Activated CD8-positive, alpha-beta memory T cell treated with anti-CD3 and anti-CD28 coated beads, Interleukin-2, amount 50 U/mL, for 4 hours (primary cell): ENCODE measurements at places on chromosomes 5 and 9.
A peak's percentile ranks its signal among the peaks of the same experiment; 100 is the strongest.

DNA sequence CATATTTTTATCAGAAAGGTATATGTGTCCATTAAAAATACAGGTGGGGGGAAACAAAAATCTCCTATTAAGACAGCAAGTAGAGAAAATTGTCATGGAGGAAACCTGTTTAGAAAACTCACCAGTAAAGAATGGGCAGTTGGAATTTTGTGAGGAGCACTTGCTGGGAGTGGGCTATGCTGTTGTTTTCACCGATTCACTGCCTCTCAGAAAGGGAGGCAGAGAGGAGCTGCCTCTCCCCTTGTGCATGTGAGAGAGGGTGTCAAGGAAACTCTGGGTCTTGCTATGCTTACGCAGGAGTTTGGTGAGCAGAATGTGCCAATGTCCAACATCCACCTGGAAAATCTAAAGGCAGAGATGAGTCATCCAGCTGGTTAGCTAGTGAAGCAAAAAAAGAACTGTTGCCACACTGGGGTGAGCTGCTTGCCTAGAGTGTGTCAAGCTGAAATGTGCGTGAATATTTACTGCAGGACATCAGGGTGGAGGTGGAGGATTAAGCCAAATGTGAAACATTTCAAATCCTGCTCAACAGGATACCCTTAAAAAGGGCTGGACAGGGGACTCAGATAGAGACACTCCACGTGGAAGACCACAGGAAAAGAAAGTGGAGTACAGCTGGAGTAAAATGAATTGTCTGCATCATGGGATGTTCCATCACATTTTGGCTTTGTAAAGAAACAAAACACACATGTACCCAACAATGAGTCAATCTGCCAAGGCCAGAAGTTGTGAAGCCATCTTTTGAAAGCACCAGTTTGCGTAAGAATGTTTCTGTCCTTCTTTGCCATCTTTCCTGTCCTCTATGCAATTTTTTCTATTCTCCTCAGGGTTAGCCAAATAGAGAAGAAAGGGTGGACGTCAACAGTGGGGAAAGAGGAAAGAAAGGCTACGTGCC, 449.7 kb upstream of the MPDZ start:
- DNase-seq = no peak

DNA sequence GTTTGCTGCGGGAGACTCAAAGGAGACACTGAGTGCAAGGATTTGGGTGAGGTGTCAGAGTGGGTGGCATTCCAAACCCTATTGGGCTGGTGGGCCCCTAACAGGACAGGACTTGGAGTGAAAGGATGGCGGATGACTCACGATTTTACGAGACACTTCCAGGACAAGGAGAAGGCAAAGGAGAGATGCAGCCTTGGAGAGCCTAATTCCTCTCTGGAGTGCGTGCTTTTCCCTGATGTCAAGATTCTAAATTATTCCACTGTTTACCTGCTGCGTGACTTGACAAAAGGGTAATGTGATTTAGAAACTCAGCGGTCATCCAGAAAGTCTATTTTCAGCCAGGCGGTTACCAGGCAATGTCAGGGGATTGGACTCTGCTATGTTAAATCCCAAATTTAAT, 41.6 kb upstream of the CD180 start:
- DNase-seq = no peak

DNA sequence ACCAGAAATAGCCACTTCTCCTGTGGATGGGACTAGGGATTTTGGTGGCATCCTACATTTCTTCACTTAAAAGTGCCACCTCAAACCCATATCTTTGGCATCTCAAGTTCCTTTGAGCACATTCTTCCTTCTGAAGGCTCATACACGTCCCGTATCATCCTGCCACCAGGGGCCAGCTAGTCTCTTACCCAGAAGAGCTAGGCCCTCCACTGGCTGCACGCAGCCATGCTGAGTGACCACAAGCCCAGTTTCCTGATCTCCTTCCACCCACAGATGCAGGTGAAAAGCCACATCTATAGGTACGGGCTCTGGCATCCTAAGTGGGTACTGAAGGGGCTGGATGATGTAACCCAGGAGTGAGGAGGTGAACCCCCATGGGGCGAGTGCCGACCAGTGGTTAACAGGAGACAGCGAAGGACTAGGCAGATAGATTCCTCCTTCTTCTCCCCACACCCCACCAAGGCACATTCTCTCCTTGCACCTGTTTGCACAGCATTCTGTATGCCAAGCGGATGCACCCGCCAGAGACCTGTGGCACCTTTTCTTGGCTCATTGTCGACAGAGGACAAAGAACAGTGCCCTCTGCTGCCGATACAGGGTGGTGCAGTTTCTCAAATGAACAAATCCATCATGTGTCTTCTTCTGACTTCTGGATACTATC, 14.4 kb upstream of the SCGB3A1 start:
- DNase-seq = peak; percentile 63

DNA sequence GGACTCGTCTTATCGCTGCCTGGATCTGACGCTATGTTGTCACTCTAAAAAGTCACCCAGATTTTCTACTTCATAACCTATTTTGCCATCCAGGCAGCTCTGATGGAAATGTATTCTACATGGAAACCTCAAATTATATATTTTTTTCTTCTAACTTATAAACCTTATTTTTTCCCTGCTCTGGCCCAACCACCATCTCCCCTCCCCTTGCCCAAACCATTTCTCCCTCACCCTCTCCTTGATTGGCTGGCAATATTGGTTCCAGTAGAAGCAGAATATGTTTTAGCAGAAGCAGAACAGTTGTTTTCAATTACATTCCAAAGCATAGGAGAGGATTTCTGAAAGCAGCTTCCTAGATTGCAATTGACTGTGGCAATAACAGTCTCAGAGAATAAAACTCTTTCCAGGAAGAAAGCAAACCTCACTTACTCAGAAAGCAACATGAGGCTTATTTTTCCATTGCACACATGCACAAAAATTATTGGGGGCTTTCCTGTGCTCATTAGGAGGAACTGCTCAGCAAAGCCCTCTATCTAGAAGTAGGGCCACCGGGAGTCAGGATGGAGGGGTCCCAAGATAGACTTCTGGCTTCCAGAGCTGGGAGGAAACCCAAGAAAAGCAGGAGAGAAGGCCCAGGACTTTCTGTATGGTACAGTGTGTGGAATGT, 191.8 kb downstream of the ESM1 start:
- no peak for DNase-seq

DNA sequence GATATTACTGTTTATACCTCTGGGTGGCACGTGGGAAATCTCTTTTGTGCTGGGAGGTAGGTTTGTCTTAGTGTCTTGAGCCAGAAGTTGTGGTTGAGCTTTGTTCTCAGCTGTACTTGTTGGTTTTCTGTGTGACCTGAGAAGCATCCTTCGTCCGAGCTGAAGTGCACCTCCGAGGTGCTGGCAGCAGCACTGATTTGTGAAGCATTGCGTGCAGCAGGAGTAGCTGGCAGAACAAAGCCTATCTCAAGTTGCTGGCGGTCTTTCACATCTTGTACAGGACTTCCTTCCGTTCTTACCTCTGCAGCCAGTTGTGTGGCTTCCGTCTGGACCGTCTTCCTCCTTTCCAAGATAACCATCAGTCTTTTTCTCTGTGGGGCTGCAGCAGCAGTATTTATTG, 4.3 kb downstream of the PRRC2B start:
- peak; percentile 38 for DNase-seq

DNA sequence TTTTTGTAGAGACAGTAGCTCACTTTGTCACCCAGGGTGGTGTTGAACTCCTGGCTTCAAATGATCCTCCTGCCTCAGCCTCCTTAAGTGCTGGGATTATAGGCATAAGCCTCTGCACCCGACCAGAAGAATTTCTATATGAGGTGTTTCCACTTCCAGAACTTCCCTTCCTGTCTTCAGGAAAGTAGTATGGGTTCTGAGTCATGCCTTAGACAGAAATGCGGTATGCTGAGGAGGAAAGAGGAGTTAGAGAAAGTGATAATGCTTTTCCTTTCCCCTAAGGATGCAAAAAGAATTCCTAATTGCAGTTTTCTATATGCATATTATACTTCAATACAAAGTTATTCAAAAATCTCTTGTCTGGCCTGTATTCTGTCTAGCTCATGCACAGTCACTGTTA, 16.4 kb upstream of the ADAMTSL1 start:
- DNase-seq = no peak

GRCh38 chr5:55467862-55468551, 66.8 kb downstream of the PLPP1 start:
- no peak for DNase-seq

GRCh38 chr5:115190388-115190787, 20.7 kb upstream of the TRIM36 start:
- no peak for DNase-seq

- no peak for DNase-seq
Measured at GRCh38 chr9:14467675-14468374, 153.9 kb upstream of the NFIB start.

GRCh38 chr9:38183994-38184568, 115.1 kb upstream of the SHB start:
- no peak for DNase-seq

DNA sequence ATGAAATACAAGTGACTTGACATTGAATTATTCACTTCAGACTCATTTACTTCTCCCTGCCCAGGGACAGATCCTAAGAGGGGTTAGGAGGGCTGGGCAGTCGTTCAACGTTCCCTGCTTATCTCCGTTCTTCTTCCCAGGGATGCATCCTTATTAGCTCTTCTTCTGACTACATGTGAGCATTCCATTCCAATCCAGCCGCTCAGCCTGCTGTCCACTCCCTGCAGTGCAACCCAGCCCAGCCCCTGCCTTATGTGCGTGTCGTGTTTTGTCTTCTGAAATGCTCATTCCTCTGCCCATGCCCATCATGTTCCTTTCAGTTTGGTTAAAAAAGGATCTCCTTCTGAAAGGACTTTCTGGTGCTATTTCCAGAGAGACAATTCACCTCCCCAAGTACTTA, 64.7 kb upstream of the PALM2AKAP2 start:
- DNase-seq = no peak

DNA sequence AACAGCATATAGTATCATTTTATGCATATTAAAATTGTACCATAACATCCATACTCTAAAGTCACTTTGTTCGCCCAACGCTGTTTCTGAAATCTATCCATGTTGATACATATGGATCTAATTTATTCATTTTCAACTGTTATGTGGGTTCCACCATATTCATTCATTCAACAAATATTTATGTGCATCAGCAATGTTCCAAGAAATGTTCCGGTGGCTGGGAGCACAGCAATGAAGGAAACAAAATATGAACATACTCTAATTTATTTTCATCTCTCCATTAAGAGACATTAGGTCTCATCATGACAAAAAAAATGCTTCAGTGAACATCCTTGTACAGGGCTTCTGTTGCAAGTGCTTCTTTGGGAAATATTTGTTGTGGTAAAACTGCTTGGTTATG, 75.4 kb downstream of the MARCHF3 start:
- DNase-seq = no peak
